ENCODE measurements at places on chromosomes 3 and 15. TPM values are rescaled to one million over a fixed set of nuclear protein-coding genes. Genes with fewer than 3 reads are reported as not detected.

GRCh38 chr3:43857361-43858293, 166.9 kb downstream of the ABHD5 start:
- DNase-seq = no peak

TICRR gene
- total RNA-seq = 24.8 TPM

ITPKA gene
- total RNA-seq = 10.8 TPM

DNA sequence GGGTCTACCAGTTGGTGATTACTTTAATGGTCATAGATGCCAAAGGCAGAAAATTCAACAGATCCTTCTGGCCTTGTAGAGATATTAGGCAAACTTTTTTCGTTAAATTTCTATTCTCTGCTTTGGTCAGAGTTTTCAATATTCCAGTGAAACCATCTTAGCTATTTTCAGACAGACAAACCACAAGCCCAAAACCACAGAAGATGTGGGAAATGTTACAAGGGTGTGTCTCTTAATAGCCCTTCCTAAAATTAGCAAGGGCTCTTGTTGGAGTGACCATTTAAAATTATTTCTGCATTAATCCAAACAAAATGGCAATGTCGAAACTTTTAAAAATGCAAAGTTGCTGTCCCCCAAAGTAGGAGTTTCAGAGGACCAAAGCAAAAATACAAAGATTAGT, 102.8 kb downstream of the ARRDC4 start:
- DNase-seq = no peak

GRCh38 chr3:146972726-146973125, 367.6 kb upstream of the PLSCR5 start:
- no peak for DNase-seq

TEX55 gene
- total RNA-seq = not detected

DNA sequence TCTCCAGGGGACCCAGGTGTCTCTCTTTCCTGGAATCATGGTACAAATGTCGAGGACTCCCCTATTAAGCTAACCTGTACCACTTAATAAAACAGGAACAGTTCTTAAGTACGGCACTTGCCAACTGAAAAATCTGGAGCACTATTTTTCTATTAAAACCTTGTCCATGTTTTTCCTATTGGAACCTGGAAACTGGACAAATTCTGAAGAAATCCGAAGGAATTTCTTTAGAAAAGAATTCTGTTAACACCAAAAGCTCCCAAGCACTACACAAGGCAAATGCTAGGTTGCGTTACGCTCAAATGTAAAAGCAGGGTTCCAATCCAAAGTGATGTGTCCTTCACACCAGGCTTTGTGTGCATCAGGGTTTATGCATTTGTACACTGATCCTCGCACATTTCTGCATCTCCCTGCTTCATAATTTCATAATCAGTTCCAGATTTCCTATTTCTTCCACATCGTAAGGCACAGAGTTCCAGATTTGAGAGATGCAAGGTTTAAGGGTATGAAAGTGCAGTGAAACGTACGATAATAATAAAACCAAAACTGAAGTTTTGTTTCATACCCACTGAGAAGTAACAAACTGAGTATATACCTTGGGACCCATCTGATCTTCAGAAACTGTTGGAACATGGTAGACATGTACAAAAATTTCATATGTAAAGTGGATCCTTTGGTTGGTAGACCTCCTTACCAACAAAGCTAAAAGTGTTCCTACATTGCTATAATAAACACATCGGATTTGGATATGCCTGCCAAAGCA, 132.1 kb upstream of the WNT5A start:
- DNase-seq = no peak

DNA sequence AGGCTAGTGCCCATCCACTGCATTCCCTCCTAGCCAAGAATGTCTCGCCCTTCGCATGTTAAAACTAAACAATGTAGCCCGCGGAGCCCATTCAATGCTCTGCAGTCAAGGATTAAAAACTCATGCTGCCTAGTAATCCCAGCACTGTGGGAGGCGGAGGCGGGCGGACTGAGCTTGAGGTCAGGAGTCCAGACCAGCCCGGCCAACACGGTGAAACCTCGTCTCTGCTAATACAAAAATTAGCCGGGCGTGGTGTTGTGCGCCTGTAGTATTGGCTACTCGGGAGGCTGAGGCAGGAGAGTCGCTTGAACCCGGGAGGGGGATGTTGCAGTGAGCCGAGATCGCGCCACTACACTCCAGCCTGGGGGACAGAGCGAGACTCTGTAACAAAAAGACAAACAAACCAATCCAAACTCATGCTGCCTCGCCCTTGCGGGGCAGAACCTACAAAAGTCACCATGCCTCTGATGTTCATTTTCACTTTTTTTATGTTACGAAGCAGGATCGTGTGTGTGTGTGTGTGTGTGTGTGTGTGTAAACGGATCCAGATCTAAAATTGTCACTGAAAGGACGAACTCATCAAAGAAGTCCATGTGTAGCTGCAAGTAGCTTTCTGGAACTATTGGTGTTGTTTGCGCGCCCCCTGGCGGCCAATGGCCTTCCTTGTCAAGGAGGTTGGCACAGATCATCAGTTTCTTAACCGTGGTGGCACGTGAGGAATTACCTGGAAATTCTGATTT, 54.8 kb upstream of the SPESP1 start:
- DNase-seq = peak; percentile 88

DNA sequence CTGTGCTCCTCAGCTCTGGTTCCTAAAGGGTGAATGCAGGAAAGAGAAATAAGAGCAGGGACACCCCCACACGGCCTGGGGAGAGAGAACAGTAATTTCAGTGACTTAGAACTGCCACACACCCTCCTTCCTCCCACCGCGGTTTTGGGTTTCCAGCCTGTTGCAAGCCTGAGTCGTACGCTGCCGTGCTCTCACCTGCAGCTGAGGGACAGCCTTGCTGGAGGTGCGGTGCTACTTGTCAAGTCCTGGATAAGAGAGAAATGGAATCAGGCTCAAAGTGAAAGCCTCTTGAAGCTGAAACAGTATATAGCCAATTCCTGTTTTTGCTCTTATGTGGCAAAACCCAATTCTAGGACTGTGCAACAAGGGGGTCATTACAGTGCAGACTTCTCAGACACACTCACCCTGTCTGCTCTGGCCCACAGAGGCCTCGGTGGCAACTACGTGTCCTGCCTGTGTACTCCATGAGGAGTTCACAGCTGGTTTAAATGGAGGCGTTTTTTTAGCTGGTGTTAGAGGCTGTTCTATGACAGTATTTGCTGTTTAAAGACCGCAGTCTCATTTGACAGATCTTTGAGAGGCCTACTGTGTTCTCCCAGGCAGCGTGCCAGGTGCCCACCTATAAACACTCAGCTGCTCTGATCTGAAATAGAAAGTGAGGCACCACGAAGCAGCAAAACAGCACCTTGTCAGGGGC, 42.9 kb downstream of the TBC1D2B start:
- DNase-seq = no peak

DNA sequence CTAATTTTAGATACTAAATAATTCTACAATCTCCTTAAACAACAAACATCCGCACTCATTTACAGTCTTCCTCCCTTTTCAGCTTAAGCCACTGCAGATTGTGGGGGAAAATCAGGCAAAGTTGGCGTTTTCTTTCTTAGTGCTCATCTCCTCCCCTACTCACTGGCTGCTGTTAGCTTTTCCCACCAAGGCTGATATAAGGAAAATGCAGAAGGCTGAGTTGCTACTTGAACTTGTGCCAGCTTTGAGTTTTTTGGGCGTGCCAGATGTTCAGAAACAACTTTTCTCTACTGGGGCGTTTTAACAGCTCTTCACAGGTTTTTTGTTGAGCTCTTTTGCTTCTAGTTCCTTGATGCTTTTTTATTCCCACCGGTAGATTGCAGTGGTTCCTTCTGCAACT, 222.0 kb downstream of the PYDC2 start:
- DNase-seq = no peak

DNA sequence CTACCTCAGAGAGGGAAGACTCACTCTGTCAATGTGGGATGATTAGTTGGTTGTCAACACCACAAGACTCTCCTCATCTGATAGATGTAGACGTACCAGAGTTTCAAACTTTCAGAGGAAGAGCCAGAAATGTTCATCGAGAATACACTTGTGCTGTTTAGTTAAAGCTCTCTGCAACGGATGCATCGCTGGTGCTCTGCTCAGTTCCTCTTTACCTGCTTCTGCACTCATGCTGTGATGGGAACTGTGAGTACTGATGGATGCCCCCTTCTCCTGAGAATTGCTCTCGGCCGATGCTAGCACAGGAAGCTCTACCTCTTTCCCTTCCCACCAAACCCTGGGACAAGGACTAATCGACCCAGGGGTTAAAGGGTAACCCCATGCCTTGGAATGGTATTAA, 51.8 kb upstream of the CCDC54 start:
- no peak for DNase-seq

GRCh38 chr3:138260611-138261010, 69.0 kb downstream of the NME9 start:
- DNase-seq = no peak

DNA sequence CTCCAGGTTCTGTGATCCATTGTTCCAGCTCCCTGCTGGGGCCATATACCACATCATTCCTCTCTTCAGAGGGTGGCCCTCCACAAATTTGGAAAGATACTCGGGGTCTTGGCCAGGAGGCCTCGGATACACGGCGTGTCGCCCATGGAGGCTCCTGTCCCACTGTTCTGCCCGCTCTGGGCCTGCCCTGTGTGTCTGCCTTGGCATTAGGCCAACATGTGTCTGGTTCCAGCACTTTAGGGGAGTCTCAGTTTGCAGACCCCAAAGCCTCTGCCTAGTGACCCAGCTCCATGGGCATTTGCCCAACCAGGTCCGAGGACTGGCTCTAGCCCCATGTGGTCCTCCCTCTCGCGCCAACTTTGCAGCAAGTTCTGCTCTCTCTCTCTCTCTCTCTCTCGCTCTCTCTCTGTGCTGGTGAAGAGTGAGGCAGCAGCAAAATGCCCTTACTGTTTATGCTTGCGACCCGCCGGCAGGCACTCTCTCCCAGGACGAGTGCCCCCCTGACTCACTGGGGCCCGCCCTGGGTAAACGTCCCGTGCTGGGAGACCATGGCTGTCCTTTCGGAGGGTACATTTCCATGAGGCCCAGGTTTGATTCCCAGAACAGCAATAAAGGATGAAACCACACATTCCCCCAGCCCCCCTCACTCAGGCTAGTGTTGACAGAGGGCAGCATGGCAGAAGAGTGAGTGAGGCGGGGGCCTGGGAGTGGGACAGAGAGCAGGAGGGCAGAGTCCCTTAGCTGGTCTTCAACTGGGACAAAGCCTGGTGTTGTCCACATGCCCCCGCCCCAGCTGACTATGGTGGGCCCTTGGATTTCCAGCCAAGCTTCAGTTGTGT, 77.9 kb downstream of the ISG20 start:
- no peak for DNase-seq

GXYLT2 gene
- total RNA-seq = 5.6 TPM

GRCh38 chr3:47013231-47013630, 33.8 kb downstream of the NBEAL2 start:
- no peak for DNase-seq

- DNase-seq = no peak
Observed at GRCh38 chr3:72181251-72181650, 396.3 kb upstream of the PROK2 start.

- DNase-seq = no peak
Observed at GRCh38 chr3:167067787-167068161, 312.3 kb downstream of the ZBBX start.

DNA sequence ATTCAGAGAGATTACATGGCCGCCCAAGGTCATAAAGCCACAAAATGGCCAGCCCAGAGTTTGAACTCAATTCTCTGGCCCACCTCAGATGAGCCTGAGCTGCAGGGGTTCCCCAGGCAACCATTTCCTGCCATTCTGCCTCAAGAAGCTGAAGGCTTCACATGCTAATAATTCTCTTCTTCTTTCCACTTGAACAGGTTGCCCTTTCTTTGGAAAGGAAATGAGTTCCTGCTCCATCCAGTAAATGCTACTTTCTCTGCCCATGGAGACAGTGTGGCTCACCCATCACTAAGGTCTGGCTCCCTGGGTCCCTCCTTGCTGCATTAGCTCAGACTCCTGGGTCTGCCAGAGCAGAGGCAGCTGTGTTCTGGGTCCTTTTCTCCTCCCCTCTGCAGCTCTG, 48.2 kb downstream of the TRIM42 start:
- DNase-seq = no peak

GRCh38 chr3:32847528-32847927, 29.7 kb downstream of the TRIM71 start:
- DNase-seq = no peak

DNA sequence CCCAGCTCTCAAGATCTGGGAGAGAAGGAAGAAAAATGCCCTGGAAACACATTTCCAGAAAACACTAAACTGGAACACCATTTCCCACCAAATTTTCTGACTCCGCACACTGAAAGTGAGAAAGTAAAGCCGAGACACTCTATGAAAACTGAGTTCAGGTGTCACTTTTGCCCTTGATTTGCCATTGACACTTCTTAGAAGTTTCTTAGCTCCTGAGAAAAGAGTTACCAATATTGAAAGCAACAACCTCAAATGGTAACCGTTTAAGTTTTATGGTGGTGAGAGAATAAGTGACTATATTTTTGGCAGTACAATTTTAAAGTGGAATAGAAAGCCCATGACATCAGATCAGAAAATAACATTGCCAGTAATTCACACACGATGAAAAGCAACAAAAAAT, 39.0 kb downstream of the CD86 start:
- no peak for DNase-seq

DNA sequence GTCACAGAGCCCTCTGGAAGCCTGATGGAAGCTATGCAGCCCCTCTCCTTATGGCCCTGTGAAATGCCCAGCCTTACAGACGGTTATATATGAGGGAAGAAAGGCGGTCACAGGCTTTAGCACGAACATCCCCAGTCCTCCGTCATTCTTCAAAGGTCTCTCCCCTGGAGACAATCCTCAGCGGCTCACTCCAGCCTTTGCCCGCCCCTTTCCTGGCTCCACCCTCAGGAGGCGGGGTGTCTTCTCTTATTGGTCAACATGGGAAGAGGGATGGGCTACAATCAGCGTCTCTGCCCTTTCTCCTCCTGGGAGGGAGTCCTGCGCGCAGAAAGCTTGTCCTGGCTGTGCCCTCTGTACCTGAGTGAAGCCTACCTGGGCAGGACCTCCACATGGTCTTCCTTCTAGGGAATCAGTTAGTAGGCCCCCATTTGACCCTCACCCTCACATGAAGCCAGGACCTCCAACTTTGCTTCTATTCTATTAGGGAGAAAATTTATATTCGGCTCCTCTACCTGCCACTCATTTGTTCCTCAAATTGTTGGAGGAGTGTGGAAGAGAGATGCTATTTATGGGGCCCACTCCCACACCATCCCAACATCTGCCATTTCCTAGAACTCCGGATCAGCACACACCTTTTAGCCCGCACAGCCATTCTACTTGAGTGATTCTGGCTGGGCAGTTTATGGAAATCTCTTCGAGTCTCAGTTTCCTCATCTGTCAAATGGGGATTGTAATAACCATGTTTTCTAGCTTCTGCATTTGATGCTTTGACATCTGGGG, 112.9 kb upstream of the SLC6A11 start:
- DNase-seq = peak; percentile 44

- no peak for DNase-seq
Observed at GRCh38 chr15:60259469-60259868, 138.3 kb downstream of the ANXA2 start.

DNA sequence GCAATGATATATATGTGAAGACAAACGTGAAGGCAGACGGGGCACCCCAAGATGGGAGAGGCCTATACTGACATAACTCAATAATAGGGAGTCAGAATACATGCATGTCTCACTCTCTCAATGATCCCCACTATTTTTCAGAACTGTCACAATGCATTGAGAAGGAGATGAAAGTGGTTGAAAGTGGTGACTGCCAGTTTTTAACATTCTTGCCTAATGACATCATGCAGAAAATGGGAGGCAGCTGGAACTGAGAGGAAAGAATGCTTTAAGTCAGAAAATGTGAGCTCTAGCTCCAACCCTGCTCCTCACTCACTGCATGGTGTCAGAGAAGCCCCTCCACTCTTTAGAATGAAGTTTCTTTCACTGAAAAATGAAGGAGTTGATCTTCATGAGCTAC, 55.3 kb upstream of the P2RY1 start:
- DNase-seq = no peak

- no peak for DNase-seq
Observed at GRCh38 chr15:70327856-70328678, 230.3 kb upstream of the TLE3 start.
